Skin of body (tissue), 3 donors: ENCODE measurements at places on chromosomes 2 and 18. TPM values are rescaled to one million over a fixed set of nuclear protein-coding genes. Genes with fewer than 3 reads are reported as not detected.

The OXER1 gene
- total RNA-seq = 1.1 TPM

The NPHP1 gene
- 3.2 TPM for total RNA-seq

The GULP1 gene
- 56.8 TPM for total RNA-seq

The NEU4 gene
- total RNA-seq = 0.30 TPM

The RTKN gene
- total RNA-seq = 25.7 TPM

The DSG3 gene
- total RNA-seq = 56.9 TPM

The CXCR1 gene
- total RNA-seq = 2.1 TPM

The NTSR2 gene
- 0.10 TPM for total RNA-seq

The ST8SIA5 gene
- 0.59 TPM for total RNA-seq

The LDLRAD4 gene
- total RNA-seq = 28.2 TPM

The CPS1 gene
- total RNA-seq = 4.7 TPM
